Right ventricle myocardium inferior (tissue), 1 donor: ENCODE measurements at places on chromosomes 12 and 14. TPM values are rescaled to one million over a fixed set of nuclear protein-coding genes. Genes with fewer than 3 reads are reported as not detected.
A peak's percentile ranks its signal among the peaks of the same experiment; 100 is the strongest.

Gene DCN
- total RNA-seq: 1,037 TPM

Gene KRT82
- not detected for total RNA-seq

Gene TAS2R46
- total RNA-seq: 0.43 TPM

Gene ADGRD1
- 89.1 TPM for total RNA-seq

Gene SIRT4
- total RNA-seq: 9.0 TPM

Gene ZNF384
- total RNA-seq: 26.0 TPM

Gene SIX6
- not detected for total RNA-seq

DNA sequence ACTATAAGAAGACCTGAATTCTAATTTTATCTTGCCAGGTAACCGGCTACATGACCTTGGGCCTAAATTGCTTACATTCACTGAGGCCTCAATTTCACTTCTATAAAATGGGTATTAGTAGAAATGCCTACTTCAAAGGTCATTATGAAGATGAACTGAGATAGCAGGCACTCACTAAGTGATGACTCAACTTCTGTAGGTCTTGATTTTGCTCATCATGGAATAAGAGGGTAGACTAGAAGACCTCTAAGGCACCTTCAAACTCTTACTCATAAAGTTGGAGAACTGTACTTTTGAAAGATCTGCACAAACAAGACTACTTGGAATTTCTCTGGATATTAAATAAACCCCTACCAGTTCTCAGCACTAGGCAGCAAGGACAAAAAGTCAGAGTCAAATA lies 39.3 kb upstream of the FRMD6 start:
- DNase-seq: no peak

GRCh38 chr12:13769273-13769672 lies 212.1 kb downstream of the GRIN2B start:
- no peak for DNase-seq

GRCh38 chr12:105522166-105522825 lies 191.8 kb downstream of the C12orf75 start:
- no peak for DNase-seq

DNA sequence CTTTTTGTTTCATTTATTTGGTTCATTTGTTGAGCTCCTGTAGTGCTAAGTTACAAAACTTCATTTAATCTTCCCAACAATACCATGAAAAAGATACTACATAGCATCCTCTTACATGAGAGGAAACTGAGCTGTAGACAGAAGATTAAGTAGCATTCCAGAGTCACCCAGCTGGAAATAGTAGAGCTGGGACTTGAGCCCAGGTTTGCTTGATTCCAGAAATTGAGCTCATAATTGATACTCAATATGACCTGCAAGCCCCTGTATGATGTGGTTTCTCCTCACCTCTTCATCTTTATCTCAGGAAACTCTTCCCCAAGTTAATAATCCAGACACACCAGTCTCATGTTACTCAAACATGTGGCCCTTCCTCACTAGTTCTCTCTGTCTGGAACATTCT lies 87.0 kb upstream of the DAAM1 start:
- DNase-seq: no peak

- DNase-seq: peak; percentile 62
Observed at GRCh38 chr12:4817880-4818279, 91.8 kb upstream of the KCNA1 start.

GRCh38 chr12:69309461-69309860 lies 38.7 kb upstream of the LYZ start:
- no peak for DNase-seq

DNA sequence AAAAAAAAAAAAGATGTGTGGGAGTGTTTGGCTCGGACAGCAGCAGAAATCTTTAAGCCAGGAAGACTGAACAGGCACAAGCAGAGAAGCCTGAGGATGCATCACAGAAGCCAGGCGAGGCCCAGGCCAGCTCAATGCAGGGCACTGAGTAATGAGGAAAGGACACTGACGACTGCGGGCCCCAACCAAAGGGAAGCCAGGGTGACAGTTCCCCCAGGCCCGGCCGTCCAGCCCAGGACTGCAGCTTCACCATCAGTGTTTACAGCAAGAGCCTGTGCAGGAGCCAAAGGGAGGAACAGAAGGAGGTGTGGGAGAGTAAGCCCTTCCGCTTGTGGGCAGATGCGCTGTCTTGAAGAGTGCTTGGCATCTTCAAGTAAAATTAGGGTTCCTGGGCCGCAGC lies 205.3 kb upstream of the SFSWAP start:
- no peak for DNase-seq

GRCh38 chr12:107474639-107475539 lies 210.7 kb upstream of the PWP1 start:
- DNase-seq: no peak

DNA sequence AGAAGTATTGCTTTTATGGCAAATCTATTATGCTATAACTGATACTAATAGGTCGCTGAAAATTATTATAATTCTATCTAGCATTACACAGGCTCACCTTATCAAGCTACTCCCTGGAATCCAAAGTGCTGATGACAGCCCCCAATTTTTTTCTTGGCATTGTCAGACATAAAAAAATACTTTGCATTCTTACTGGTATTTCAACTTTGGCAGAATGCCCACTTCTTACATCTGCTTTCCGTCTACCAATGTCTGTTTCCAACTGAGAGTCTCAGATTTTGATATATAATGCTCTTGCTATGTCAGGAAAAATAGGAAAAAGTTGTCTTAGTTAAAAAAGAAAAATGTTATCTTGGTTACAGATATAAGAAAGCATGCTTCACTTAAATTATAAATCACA lies 615.4 kb downstream of the C12orf50 start:
- no peak for DNase-seq

DNA sequence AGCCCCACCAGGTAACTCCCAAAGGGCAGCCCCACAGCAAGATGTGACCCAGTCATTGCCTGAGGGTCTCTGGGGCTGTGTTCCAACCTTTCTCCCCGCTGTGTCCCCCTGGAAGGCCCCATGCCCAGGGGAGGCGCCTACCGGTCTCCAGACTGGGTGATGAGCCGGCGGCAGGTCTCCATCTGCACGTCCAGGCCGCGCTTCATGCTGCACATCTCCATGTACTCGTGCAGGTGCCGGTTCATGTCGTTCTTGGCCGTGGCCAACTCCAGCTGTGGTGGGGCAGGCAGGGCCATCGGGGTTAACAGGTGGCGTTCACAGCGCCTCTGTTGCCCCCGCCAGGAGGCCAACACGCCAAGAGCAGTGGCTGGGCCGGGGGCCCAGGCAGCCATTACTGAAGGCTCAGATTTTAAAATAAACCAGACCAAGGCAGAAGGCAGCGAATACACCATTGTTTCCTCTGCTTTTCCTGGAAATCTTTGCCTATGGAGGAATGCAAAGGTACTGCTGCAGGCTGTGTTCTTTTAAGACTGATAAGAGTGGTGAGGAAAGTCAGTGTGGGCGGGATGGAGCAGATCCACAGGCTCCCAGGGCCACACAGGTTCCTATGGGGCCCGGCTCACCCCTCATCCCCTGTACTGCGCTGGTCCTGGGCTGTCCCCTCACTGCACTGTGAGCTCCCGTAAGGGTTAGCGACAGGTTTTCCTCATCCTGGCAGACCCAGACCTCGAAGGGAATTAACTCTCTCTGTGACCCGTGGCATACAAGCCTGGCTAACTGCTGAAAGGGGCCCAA lies 7.3 kb downstream of the GAPDH start:
- DNase-seq: no peak

DNA sequence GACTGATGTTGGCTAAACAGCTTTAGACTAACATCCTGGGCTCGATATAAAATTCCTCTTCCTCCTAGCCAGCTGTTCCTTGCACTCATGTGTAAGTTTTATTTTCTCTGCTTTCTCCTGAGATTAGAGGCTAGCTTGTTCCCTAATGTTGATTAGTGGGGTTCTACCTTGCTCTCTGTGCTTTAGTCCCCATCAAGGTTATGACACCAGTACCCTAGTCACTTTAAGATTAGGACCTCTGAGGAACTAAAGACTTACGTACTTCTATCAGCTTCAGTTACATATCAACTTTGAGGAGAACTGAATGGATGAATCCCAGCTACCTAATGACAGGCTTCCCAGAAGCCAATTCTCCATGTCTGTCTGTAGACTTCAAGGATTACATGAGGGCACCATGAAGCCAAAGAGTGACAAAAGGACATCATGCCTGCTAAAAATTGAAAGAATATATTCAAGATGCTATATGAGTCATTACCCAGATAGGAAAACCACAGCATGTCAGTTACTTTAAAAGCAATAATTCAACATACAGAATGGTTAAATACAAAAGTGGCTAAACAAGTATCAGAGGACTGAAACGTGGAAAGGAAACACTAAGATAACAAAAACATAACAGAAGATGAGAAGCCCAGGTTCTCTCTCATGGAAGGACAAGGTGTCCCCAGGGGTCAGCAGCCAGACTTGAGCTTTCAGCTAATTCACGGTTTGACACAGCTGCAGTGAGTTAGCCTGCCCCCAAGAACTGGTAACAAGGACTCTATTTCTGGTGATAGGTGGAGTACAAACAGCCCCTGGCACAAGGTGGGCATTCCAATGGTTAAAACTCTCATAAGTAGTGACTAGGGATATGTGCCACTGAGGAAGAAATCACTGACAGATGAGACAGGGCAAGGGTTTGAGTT lies 20.4 kb downstream of the ADAM20 start:
- no peak for DNase-seq

- no peak for DNase-seq
Observed at GRCh38 chr14:92644171-92644969, 104.1 kb downstream of the LGMN start.

GRCh38 chr12:92432724-92433441 lies 269.9 kb upstream of the PLEKHG7 start:
- no peak for DNase-seq

DNA sequence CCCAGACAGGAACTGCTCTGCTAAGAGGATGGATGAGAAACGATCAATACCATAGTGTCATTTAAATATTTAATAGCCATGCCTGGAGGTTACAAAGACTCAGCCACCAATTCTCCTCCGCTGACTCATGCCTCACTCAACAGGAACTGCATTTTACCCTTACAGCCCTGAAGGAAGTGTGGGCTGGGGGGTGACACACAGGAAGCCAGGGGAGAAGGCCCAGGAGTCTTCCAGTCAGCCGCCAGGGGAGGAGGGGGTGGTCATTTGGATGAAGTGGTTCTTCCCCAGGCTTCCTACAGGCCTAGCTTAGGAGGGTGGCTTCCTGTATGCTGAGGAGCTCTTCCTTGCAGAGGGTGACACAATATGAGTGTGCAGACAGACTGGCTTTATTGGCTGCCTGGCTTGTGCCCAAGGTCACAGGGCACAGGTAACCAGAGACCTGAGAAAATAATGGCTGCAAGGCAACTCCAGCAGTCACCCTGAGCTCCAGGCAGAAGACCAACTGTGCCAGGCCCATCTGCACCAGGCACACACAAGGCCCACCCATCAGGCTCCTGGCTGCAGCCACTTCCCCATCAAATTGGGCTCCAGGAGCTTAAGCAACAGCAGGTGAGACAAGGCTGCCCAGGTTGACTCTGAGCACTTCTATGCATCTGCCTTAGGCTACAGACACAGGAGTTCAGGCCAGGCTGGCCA lies 30.6 kb upstream of the RPLP0 start:
- peak; percentile 71 for DNase-seq

GRCh38 chr12:106049105-106049504 lies 89.6 kb downstream of the NUAK1 start:
- no peak for DNase-seq

- no peak for DNase-seq
Observed at GRCh38 chr12:34163443-34163842, 141.1 kb downstream of the ALG10 start.

DNA sequence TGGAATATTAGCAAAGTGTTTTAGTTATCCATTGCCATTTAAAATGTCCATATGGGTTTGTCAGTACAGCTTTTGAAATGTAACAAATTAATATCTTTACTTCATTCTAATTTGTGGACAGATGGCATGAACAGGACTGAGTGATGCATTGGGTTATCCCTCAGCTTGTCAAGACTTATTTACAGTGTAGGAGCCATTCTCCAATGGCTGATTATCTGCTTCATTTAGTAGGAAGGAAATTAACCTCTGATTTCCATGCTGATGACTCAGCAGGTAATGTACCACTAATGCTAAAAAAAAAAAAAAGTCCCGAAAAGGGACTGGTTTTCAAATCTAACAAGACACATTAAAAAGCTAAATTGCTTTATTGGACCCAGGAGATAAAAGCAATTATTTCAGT lies 1149.0 kb upstream of the USP15 start:
- no peak for DNase-seq

DNA sequence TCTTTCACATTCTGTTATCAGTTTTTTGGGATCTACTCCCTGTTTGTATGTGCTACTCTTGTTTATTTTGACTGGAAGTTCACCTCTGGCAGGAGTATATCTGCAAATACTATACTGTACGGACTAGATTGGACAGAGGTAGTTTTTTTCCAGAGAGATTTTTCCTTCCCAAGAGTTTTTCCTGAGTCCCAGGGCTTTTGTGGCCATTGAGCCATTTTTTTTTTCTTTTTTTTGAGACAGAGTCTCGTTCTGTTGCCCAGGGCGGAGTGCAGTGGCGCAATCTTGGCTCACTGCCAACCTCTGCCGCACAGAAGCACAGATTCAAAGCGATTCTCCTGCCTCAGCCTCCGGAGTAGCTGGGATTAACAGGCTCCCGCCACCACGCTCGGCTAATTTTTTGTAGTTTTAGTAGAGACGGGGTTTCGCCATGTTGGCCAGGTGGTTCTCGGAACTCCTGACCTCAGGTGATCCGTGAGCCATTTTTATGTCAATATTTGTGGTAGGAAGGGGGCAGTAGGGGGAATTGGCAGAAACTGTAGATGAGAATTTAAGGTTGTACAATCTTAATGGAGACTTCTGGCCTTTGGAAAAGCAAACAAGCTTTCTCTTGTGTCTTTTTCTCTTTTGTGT lies 19.4 kb downstream of the KTN1 start:
- no peak for DNase-seq

DNA sequence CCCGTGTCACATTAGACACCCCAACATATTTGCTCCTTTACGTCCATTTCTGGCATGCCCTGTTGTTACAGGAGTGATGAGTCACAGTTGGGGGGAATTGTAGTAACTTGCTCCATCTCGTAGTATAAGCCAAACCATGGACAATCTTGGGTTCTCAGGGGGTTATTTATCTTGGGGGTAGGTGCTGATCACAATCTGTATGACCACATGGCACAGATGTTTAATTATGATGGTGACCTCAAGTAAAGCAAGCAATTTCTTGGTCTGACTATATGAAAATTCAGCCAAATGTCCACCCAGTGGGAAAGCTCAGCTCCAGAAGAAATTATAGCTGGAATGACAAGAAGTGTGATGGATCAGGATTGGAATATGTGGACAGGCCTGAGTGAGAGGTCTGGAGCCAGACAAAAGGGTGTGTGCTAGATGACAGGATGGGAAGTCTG lies 32.1 kb upstream of the STON2 start:
- no peak for DNase-seq

- no peak for DNase-seq
Observed at GRCh38 chr12:113591480-113591974, 119.9 kb upstream of the LHX5 start.
